Gastrocnemius medialis (tissue), 4 donors: ENCODE measurements at places on chromosomes 11 and 22. TPM values are rescaled to one million over a fixed set of nuclear protein-coding genes. Genes with fewer than 3 reads are reported as not detected.

Gene NAALAD2
- not detected for total RNA-seq

Gene DLAT
- 60.1 TPM for total RNA-seq

Gene JAM3
- 9.7 TPM for total RNA-seq

Gene OR52I1
- not detected for total RNA-seq

Gene OR4B1
- total RNA-seq: not detected

Gene LRRC74B
- total RNA-seq: not detected

Gene GPHA2
- total RNA-seq: not detected

Gene SCGB1C1
- not detected for total RNA-seq

Gene MOGAT2
- 0.66 TPM for total RNA-seq

Gene CASP12
- 0.86 TPM for total RNA-seq

Gene CNTF
- 4.0 TPM for total RNA-seq

Gene ASRGL1
- total RNA-seq: 7.0 TPM

Gene ABCC8
- total RNA-seq: 1.7 TPM

Gene PATE4
- total RNA-seq: not detected

Gene GRM5
- total RNA-seq: not detected

Gene KRTAP5-9
- not detected for total RNA-seq

Gene KCNA4
- not detected for total RNA-seq

Gene MMP8
- total RNA-seq: 0.46 TPM

Gene COX8A
- 1,326 TPM for total RNA-seq
